ENCODE measurements at places on chromosomes 1 and 21. TPM values are rescaled to one million over a fixed set of nuclear protein-coding genes. Genes with fewer than 3 reads are reported as not detected.

GRCh38 chr1:228029281-228029680 is 22.5 kb downstream of the WNT3A start:
- DNase-seq = no peak

DNA sequence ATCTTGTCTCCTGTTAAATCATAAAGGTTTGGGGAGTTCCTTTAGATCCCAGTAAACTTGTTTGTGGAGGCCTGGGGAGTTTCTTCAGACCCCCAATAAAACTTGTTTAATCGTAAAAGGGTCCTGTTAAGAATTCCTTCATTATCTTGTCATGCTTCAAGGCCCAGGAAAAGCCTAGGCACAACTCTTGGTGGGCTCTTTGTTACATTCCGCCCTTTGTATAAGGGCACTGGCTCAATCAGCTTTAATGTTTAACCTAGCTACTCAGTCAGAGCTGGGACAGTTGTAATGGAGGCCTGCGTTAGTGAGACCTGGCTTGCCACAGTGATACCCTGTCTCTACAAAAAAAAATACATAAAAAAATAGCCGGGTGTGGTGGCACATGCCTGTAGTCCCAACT is 77.2 kb downstream of the MPZL1 start:
- no peak for DNase-seq

DNA sequence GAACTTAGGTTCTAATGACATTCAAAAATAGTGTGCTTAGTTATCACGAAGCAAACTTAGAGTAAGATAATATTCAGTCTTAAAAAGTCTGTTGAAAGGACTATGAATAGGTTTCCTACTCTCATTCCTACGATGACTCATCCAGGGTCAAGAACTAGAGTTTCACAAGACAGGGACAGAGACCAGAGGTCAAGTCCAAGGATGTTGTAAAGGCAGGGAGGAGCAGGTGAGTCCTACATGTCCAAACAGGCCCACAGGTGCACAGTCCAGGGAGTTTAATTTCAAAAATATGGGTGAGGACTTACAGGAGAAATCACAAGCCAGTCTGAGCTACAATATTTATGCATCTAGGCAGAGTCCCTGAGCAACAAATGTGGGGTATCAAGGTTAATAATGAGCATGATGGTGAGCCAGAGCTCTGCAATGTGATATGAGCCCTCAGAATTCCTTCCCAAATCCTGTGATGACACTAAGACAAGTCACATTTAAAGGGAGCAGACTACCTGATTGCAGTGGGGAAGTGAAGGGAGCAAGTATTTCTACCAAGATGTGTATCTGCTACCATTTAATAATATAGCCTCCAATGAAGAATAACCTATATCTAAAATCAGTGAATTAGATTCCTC is 100.0 kb upstream of the NRIP1 start:
- DNase-seq = no peak

- DNase-seq = no peak
Observed at GRCh38 chr1:97461782-97462181, 459.1 kb downstream of the DPYD start.

DNA sequence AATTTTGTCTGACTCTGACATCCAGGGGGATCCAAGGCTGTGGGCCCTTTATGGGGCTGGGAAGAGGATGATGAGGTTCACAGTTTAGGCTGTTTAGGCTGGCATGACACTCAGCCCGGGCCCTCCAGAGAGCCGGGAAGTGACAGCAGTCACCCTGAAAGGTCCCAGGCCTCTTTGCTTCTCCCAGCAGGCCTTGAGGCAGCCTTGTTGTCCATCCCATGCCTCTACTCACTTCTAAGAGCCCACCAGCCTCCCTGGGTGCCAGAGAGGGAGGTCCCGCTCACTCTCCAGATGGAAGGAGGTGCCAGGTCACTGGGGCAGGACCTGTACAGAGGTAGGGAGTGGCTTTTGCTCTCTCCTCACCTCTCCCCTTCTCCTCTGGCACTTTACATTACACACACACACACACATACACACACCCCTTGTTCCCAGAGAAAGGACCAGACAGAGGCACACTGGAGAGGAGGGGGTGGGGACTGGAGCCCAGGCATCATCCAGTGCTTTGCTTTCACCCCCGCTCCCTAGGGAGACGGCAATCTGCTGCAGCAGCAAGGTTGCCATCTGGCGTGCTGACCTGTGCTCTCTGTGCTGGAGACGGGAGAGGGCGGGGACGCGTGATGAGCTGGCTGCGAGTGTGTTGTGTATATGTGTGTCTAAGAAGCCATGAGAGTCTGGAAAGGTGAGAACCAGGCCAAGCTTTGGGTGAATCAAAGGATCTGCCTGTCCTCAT is 4.6 kb downstream of the KLHDC8A start:
- no peak for DNase-seq

The ZMYND12 gene
- total RNA-seq = not detected

The ANGPTL3 gene
- total RNA-seq = 16.1 TPM

The ARHGEF2 gene
- 57.5 TPM for total RNA-seq

The SLC37A1 gene
- 4.8 TPM for total RNA-seq

The WNT3A gene
- total RNA-seq = not detected

The MYBPH gene
- total RNA-seq = not detected

The F13B gene
- not detected for total RNA-seq

The ITPKB gene
- 15.4 TPM for total RNA-seq

The BEST4 gene
- total RNA-seq = 0.48 TPM

All from umbilical cord (tissue), 2 donors.